ENCODE measurements at places on chromosomes 2 and 18. TPM values are rescaled to one million over a fixed set of nuclear protein-coding genes. Genes with fewer than 3 reads are reported as not detected.

Gene SPDYA
- 0.69 TPM for total RNA-seq

Gene CROCC2
- not detected for total RNA-seq

Gene FAM237A
- total RNA-seq = not detected

Gene LRRTM4
- total RNA-seq = not detected

Gene SLC30A3
- not detected for total RNA-seq

Gene SP5
- total RNA-seq = 0.47 TPM

Gene CD28
- not detected for total RNA-seq

Gene BMP10
- total RNA-seq = not detected

Gene HMSD
- total RNA-seq = 0.40 TPM

Gene CAVIN2
- total RNA-seq = 0.07 TPM

Gene CHPF
- 139 TPM for total RNA-seq

Gene CYS1
- 0.15 TPM for total RNA-seq

Gene NIFK
- 64.1 TPM for total RNA-seq

GRCh38 chr2:16635791-16636699, 29.6 kb downstream of the CYRIA start:
- no peak for DNase-seq

DNA sequence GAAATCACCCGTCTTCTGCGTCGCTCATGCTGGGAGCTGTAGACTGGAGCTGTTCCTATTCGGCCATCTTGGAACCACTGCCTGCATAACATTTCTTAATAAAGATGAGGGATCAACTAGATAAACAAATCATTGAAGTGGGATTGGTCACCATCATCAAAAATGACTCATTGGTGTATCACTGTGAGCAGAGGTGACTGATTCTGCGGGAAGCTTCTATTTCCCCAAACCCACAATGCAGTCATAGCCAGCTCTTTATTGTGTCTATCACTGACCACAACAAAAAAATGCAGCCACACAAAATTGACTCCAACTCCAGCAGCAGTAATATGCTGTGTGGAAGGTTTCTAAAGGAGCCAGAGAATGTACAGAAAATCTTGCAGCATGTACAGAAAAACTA, 630.7 kb upstream of the HS6ST1 start:
- peak; percentile 22 for DNase-seq

- peak; percentile 91 for DNase-seq
These were observed 48.6 kb upstream of the FHL2 start for GRCh38 chr2:105447476-105447875.

DNA sequence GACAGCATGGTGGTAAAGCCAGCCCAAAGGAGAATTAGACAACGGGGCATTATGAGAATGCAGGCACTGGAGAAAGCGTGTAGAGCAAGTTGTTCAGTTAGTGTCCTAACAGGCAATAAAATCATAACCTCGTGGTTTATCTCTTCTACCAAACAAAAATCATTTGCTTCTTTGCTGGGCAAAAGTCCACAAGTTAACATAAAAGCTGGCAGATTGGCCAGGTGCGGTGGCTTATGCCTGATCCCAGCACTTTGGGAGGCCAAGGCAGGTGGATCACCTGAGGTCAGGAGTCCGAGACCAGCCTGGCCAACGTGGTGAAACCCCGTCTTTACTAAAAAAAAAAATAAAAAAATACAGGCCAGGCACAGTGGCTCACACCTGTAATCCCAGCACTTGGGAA, 364.1 kb downstream of the SETBP1 start:
- DNase-seq = no peak

DNA sequence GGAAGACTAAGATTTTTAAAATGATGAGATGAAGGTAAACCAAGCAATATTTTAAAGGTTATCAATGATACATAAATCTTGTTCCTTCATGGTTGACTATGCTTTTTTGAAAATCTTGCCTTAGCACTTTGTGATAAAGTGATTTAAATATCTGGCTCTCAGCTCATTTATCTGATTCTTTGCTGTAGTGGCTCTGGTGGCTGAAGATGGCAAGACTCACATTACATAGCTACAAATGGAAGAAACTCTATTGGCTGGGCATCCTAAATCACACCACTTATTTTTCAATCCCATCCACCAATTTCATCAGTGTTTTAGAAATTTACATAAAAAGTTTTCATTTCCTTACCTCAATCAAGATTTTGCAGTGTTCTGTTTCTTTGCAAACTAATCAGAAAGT, 16.6 kb upstream of the APCDD1 start:
- DNase-seq = no peak

DNA sequence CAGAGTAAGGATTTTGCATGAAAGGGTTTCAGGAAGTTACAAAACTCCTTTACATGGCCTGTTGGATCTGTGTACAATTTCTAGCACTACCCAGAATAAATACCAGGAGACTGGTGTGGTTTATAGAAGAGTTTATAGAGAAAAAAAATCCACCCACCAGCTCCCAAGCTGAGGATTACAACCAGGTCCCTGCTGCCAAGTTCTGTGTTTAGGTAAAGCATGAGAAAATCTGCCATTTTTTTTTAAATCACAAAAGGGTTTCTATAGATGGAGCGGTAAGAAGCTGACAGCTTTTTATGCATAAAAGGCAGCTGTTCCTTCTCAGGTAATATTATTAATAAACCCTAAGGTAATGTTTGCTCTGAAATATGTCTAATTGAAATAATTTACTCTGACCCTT, 545.4 kb upstream of the ZEB2 start:
- DNase-seq = no peak

DNA sequence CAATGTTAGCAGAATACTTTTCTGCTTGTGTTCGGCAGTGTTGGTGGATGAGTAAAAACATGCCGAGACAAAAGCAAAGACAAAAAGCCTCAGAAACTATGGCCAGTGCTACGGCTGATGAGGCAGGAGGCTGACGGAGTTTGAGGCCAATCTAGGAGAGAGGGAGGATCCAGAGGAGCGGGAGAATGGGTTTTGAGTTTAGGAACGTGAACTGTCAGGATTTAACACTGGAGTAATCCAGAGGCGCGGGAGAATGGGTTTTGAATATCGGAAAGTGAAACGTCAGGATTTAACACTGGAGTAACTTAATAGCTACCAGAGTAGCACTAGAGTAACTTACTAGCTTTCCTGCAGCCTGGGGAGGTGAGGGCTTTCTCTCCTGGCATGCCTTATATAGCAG, 37.4 kb downstream of the LYPD6B start:
- no peak for DNase-seq

DNA sequence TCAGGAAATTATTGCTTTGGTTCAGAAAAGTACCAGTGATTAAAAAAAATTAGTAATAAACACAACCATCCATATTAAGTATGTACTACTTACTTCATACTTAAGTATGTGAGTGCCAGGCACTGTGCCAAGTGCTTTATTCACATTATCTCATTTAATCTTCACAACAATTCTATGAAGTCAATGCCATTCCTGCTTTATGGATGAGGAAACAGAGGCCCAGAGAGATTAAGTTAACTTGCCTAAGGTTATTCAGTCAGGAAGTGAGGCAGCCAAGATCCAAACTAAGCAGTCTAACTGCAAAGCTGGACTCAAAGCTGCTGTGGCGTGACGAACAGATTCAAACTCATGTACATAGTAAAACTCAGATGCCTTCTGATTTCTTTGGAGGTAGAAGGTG, 22.3 kb downstream of the DTNB start:
- DNase-seq = no peak

GRCh38 chr2:227456772-227457171, 15.2 kb upstream of the AGFG1 start:
- DNase-seq = no peak

DNA sequence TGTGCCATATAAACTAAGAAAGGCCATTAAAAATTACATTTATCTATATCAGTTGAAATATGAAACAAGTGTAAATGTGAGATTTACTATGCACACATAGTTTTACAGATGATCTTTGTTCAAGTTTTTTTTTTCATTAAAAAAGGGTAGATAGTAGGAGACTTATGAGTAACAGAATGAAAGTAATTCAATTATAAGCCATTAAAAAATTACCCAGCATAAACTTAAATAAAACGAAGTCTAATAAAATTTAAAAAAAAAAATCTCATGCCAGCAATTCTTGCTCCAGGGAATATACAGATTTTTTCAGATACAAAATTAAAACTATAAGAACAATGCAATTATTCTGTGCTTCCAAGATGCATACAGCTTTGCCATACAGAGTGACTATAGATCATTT, 118.3 kb upstream of the RNU4ATAC start:
- DNase-seq = no peak

DNA sequence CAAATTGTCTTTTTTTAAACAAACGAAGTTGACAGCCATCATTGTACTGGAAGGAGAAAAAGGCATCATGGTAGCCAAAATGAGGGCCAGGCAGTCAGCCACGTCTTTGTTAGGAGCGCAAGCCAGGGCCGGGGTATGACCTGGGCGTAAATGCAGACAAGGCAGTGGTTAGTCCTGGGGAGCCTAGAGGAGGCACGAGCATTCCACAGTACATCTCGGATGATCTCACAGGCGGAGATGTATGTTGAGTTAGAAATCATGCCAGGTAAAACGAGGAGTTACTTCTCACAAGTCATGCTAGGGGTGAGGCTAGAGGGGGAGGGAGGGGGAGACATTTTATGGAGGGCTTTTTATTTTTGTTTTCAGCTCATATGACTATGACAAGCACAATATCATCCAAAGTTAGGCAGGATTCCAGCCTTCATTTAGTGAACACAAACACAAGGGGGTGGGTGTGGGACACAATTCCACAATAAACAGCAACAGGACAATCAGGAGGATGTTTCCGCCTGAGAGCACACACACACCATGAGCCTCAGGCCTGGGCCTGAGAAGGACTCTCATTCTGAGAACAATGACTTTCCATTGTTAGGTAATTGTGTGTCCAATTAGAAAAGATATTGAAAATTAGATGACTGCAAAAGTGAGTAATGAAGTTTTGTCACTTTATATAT, 64.4 kb upstream of the PGAP1 start:
- no peak for DNase-seq

DNA sequence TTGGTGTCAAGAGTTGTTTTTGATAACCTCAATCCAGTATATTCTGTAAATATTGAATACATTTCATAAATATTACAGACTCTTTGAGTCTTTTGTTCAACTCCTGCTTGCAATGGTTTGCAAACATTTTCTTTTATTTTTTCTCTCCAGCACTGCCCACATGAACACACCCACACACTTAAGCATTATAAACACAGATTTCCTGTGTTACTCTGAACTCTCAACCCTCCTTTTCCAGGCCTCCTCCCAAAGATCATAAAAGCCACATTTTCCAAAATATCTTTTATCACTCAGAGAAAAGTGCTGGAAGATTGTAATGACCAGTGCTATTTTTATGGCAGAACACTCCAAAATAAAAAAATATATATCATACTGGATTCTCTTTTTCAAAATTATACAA, 20.5 kb downstream of the ARHGAP25 start:
- no peak for DNase-seq

- no peak for DNase-seq
These were observed 150.7 kb downstream of the THADA start for GRCh38 chr2:43444989-43445645.

DNA sequence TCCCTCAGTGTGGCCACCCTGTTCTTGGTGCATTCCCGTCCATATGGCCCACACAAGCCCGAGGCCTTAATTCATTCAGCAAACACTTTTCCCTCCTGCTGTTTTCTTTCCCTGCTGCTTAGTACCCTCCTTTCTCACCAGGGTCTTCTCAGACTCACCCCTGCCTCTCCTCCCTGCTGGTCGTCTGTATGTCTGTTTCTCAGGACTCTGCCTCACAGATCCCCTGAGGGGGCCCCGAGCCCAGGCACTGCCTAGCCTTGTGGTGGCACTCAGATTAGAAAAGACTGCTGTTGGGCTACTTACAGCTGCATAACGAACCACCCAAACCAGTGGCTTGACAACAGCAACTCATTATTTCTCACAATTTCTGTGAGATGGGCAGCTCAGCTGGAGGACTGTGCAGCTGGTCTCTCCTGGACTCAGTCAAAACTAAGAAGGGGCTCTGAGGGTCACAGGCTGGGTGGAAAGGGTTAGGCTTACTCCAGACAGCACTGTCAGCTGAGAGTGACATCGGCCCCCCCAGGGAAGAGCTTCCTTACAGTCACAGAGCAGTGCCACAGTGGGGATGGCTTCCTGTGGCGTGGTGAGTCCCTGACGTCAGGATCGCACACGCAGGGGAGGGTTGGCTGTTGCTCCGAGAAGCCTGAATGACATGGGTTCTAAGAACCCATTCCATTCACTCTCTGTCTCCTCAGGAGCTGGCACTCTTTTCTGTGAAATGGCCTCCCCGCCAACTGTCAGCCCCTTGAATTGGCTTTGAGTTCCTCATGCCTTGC, 139.0 kb downstream of the UXS1 start:
- DNase-seq = no peak

DNA sequence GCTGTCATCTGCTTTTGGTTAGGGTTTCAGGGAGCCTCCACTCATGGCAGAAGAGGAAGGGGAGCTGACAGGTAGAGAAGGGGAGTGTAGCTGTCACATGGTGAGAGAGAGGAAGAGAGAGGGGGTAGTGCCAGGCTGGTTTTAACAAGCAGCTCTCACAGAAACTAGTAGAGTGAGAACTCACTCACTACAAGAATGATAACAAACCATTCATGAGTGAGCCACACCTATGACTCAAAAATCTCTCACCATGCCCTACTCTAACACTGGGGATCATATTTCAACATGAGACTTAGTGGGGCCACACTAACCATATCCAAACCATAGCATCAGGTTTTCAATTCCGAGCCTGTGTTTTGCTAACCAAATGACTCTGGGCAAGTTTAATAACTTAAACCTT, 274.9 kb upstream of the VWC2L start:
- peak; percentile 81 for DNase-seq

GRCh38 chr2:200403814-200404213, 97.3 kb downstream of the SPATS2L start:
- no peak for DNase-seq
